ENCODE measurements at places on chromosomes 16 and 17. TPM values are rescaled to one million over a fixed set of nuclear protein-coding genes. Genes with fewer than 3 reads are reported as not detected.
A peak's percentile ranks its signal among the peaks of the same experiment; 100 is the strongest.

DNA sequence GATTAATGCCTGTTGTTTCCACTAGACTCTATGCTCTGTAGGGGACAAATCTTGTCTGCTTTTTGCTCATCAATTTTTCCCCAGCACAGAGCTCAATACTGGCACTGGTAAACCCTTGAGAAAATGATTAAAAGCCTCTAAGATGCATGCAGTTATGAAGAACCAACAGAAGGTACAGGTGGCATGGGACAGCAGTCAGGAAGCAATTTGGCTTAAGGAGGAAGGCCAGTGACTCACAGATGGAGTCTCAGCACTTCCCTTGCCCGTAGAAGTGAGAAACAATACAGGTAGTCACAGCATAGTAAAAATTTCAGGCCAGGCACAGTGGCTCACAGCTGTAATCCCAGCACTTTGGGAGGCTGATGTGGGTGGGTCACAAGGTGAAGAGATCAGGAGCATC is 504.7 kb upstream of the RBFOX1 start:
- no peaks in the 10 kb centered on the region for H3K27me3 ChIP-seq
- no peaks in the 10 kb centered on the region for H3K36me3 ChIP-seq
- no peak overlapping the region for H3K27ac ChIP-seq

DNA sequence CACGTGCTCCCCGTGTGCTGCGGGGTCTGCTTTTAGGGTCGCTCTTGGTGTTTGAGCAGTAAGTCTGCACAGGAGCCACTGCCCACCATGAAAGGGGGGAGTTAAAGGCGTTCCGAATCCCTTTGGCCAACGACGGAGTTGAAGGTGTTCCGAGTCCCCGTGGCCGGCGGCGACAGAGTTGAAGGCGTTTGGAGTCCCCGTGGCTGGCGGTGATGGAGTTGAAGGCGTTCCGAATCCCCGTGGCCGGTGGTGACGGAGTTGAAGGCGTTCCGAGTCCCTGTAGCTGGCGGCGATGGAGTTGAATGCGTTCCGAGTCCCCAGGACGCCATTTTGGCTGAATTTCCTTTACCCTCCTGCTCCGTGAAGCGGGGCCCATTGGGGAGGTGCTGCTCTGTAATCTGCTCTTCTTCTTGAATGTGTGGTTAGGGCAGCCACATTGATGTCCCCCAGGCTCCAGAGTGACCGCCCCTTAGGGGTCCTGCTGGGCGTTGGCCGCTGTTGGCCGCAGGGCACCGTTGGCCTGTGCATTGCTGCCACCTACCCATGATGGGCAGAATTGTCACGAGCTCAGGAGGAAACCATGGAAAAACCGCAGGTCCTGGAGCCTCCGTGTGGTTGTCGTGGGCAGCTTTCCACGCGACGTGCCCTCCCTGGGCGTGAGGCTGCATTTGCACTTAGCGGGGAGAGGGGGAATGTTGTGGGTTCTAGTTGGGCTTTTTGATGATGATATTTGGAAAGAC is 73.7 kb upstream of the ZNF750 start:
- DNase-seq = no peak
- H3K27me3 ChIP-seq = no peaks in the 10 kb centered on the region
- peaks cover 34% of the 10 kb centered on the region for H3K4me1 ChIP-seq
- H3K27ac ChIP-seq = no peak overlapping the region
- peaks cover 42% of the 10 kb centered on the region for H3K36me3 ChIP-seq

- no peaks in the 10 kb centered on the region for H3K36me3 ChIP-seq
- H3K4me1 ChIP-seq = no peaks in the 10 kb centered on the region
- no peak overlapping the region for H3K27ac ChIP-seq
- no peak overlapping the region for H3K4me3 ChIP-seq
- peak; percentile 73 for DNase-seq
- no peaks in the 10 kb centered on the region for H3K27me3 ChIP-seq
Observed at GRCh38 chr17:10875430-10875851, 37.6 kb upstream of the PIRT start.

DNA sequence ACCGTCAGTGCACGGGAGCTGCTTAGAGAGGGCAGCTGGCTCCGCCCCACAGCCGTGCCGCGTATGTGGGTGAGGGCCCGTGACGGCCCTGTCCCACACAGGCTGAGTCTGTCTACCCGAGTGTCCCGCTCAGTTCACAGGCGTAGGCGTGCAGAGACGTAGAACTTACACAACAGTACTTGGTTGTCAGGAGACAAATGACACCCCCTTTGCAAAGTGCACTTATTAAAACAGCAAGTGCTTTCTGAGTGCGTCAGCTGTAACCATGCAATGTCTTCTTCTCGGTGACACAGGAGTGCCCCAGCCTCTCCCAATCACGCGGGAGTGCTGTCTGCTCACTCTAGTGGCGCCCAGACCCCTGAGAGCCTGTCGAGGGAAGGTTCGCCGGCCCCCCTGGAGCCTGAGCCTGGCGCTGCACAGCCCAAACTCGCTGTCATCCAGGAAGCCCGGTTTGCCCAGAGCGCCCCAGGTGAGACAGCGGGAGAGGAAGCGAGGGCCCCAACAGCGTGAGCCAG is 64.2 kb downstream of the FOXK2 start:
- no peak overlapping the region for H3K4me3 ChIP-seq
- no peaks in the 10 kb centered on the region for H3K27me3 ChIP-seq
- H3K27ac ChIP-seq = no peak overlapping the region
- peaks cover 61% of the 10 kb centered on the region for H3K36me3 ChIP-seq
- H3K4me1 ChIP-seq = no peaks in the 10 kb centered on the region

GRCh38 chr17:64382061-64382583 is 8.5 kb downstream of the PECAM1 start:
- H3K27ac ChIP-seq = no peak overlapping the region
- H3K27me3 ChIP-seq = no peaks in the 10 kb centered on the region
- H3K36me3 ChIP-seq = no peaks in the 10 kb centered on the region
- DNase-seq = no peak
- H3K4me3 ChIP-seq = no peak overlapping the region

GRCh38 chr16:30409125-30410060 is 2.0 kb downstream of the ZNF771 start:
- peaks cover 21% of the 10 kb centered on the region for H3K4me1 ChIP-seq
- peaks cover 41% of the 10 kb centered on the region for H3K36me3 ChIP-seq
- H3K27ac ChIP-seq = peak overlapping the region; percentile 60
- DNase-seq = peak; percentile 94

GRCh38 chr17:50479522-50480141 is 972 bp downstream of the RSAD1 start:
- H3K27me3 ChIP-seq = peaks cover 5% of the 10 kb centered on the region
- peaks cover 20% of the 10 kb centered on the region for H3K4me1 ChIP-seq
- H3K4me3 ChIP-seq = peak overlapping the region; percentile 56
- H3K36me3 ChIP-seq = peaks cover 38% of the 10 kb centered on the region
- peak overlapping the region; percentile 93 for H3K27ac ChIP-seq

The HGS gene
- 32.0 TPM for total RNA-seq
